ENCODE measurements at places on chromosomes 6 and 20.

- no peak for DNase-seq
Observed at GRCh38 chr6:158206740-158207421, 38.7 kb downstream of the GTF2H5 start.

- DNase-seq = no peak
Observed at GRCh38 chr20:21554376-21554890, 40.6 kb upstream of the NKX2-2 start.

- DNase-seq = no peak
Observed at GRCh38 chr6:64721865-64722264, 985.2 kb downstream of the EYS start.

DNA sequence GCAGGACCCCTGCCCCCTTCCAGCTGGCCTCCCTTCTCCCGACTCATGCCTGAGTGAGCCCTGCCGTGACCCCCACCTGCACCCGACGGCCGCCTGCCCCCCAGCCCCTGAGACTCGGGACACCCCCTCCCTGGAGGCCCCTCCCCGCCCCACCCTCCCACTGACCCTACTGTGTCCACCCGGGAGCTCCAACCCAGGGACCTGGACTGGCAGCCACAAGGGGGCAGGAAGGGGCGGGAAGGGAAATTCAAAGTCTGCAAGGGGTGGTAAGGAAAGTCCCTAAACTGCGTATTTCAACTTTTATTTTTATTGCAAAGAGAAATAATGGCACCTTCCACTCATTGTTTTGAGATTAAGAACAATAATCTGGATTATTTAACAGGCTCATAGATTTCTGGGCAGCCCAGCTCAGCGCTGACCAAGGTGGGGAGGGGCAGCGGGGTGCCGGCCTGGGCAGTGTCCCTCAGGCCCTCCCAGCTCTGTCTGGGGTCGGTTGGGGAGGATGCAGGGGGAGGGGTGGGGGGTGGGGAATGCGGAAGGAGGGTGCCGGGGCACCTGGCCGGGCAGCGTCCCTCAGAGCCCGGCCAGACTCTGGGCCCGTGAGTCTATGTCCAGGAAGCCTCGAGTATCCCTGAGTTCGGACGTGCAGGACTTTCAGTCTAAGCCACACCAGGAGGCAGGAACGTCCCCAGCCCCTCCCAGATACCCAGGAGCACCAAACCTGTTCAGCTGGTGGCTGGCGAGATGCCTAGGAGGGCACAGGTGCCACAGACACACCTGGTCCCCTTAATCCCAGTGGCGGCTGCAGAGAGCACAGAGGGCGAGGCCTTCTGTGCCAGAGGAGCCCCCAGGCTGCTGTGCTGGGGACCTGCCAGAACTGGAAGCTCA, 1.3 kb upstream of the PTK6 start:
- DNase-seq = peak; percentile 46

GRCh38 chr6:133184798-133185372, 56.3 kb upstream of the EYA4 start:
- DNase-seq = no peak

- no peak for DNase-seq
Observed at GRCh38 chr6:81894788-81895271, 142.3 kb upstream of the TENT5A start.

DNA sequence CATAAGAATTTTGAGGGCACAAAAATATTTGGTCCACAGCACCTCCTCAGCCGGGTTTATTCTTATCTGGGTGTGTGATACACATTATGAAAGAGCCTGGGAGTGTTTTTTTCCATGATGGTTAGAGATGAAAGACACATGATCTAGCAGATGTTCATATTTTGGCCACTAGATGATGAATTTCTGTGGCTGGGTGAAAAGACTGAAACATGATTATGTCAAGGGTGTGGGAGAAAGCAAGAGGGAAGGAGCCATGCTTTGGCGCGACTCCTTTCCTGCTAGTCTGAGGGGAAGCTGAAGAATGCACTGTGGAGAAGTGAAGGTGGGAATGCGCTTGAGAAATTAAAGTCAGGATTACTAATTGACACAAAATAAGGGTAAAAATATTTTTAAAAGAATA, 102.3 kb downstream of the SH3BGRL2 start:
- no peak for DNase-seq

DNA sequence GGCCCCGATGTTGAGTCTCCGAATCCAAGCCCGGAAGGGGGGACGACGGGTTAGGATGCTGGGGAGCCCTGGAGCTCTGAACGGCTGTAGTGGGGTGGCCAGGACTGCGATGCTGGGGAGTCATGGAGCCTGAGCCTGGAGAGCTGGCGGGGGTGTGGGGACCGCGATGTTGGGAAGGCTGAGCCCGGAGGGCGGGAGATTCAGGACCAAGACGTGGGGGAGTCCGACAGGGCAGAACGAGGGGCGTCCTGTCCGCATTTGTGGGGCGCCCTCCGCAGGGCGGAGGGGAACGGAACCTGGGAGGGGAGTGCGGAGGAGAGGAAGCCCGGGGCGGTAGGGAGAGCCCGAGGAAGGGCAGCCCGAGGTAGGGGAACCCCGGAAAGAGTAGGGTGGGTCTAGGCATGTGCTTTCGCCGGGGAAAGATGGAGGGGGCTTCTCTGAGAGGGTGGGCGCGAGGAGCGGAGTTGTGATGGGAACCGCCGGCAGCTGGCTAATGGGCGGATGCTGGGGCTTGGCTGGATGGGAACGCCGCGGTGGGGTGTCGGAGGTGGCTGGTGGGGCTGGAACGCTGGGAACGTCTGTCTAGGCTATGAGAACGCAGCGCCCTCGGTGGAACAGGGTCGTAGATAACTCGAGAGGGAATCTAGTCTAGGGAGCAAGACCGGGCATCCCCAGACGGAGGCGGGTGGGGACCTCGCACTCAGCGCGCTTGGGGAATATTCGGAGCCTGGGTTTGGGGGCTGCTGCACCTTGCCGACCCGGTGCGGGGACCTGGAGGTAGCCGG, 684 bp downstream of the PAQR8 start:
- peak; percentile 40 for DNase-seq

- DNase-seq = peak; percentile 84
Observed at GRCh38 chr6:44237021-44237812, 9.7 kb upstream of the HSP90AB1 start.

DNA sequence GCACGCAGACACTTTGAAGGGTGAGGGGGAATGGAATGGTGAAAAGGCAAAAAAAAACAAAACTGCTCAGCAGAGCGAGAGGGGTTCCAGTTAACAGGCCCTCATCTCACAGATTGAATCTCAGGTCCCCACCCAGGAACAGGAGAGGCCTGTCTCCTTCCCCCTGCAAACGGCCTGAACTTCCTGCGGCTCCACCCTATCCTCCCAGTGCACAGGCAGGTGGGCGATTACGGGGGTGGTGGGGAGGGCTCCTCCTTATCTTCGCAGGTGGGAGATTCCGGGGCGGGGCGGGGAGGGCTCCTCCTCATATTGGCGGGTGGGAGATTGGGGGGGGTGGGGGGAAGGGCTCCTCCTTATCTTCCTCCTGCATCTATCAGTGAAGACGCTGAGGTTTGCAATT, 129.0 kb downstream of the SOX4 start:
- no peak for DNase-seq

DNA sequence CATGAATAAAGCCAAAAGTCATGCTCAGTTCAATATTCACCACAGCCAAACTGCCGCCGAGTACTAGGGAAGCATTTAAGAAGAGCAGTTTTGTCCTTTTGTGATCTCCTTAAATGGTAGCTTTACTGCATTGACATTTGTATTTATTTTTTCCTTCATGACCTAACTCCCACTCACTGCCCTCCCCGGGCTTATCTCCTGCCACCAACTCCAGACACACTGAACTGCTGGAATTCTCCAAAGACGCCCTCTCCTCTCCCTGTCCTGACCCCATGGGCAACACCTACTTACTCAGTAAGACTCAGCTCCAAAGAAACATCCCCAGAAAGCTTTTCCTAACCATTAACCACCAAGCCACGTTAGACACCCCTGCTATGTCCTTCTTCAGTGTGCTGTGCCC, 48.5 kb upstream of the CNKSR3 start:
- no peak for DNase-seq

- DNase-seq = no peak
Observed at GRCh38 chr6:104754788-104755409, 104.8 kb downstream of the HACE1 start.

DNA sequence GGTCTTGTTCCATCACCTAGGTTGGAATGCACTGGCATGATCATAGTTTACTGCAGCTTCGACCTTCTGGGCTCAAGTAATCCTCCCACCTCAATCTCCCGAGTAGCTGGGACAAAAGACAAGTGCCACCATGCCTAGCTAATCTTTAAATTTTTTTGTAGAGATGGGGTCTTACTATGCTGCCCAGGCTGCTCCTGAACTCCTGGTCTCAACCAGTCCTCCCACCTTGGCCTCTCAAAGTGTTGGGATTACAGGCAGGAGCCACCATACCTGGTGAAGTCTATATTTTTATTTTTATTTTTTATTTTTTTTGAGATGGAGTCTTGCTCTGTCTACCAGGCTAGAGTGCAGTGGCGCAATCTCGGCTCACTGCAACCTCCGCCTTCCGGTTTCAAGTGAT, 11.4 kb upstream of the PIM1 start:
- no peak for DNase-seq

- no peak for DNase-seq
Observed at GRCh38 chr20:59676851-59677182, 72.5 kb downstream of the PHACTR3 start.

GRCh38 chr20:44420497-44420896, 55.2 kb upstream of the TTPAL start:
- no peak for DNase-seq

DNA sequence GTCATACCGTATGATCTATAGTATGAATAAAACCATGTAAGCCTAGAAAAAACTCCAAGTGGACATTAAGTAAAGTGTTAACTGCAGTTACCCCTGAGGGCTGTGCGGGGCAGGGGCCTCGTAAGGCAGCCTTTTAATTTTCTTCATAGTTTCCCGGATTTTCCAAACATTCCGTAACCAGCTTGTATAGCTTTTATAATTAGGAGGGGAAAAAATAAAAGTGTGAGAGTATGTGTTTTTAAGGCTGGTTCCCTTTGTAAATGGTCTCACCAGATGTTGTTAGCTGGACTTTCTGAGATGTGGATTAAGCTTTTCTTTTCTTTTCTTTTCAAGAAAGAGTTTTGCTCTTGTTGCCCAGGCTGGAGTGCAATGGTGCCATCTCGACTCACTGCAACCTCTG, 7.0 kb downstream of the KIAA1755 start:
- no peak for DNase-seq

DNA sequence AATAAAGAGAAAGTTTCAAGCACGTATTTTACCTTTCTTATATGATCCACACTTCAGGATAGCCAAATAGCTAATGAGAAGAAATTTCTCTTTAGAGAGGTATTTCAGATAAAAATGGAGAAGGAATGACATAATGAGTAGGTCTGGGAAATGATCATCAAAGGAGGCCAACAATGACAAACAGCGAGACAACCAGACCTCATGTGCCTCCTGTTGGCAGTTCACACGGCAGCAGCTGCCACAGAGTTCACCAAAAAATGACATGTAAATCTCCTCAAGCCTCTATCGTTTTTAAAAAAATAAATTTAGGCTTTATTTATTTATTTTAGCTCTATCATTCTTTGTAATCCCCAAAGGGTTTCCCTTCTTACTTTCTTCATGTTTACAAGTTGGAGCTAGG, 47.7 kb downstream of the SLC2A12 start:
- no peak for DNase-seq

GRCh38 chr20:61453219-61453618, 201.2 kb downstream of the CDH4 start:
- no peak for DNase-seq

DNA sequence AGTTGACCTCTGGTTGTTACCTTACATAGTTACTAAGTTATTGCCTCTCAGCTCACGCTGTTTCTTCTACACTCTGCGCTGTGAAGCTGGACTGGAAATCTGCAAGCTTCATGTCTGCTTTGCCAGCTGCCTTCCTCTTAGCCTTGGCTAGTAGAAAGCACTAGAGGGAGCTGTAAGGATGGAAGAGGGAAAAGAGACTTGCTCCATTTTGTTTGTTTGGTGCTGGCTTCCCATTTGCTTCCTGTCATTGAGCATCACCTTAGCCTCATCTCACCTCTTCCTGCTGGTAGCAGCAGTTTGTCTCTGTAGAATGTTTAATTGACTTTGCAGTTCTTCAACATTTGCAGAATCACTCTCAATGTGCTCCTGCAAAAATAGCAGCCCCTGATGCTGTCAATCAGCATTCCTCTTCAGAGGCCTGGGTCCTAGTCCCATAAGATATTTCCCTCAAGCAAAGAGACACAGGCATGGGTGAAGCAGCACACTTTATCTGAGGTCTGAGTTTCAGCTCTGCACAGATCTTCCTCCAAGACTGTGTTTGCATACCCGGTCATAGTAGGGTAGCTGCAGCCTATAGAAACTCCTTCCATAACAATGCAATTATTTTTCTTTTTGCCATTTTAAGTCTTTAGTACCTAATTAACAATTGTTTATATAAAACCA, 302.2 kb upstream of the EPHA7 start:
- DNase-seq = no peak

GRCh38 chr6:166798652-166799051, 157.7 kb downstream of the RNASET2 start:
- no peak for DNase-seq

DNA sequence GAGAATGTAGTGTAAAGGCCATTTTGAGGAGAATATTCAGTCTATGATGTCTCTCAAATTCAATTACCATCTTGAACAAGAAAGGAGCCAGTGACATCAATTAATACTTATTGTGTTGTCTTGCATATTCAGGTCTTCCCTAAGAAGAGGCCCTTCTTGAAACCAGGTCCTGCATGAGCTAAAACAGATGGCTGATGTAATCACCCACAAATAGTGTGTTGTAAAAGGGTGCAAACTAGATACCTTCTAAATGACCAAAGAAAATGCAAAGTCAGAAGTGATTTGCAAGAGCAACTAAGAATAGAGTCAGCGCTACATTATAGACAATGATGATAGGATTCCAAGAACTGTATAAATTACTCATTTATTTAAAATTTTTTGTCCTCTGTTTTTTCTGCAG, 97.0 kb downstream of the BTBD3 start:
- no peak for DNase-seq

DNA sequence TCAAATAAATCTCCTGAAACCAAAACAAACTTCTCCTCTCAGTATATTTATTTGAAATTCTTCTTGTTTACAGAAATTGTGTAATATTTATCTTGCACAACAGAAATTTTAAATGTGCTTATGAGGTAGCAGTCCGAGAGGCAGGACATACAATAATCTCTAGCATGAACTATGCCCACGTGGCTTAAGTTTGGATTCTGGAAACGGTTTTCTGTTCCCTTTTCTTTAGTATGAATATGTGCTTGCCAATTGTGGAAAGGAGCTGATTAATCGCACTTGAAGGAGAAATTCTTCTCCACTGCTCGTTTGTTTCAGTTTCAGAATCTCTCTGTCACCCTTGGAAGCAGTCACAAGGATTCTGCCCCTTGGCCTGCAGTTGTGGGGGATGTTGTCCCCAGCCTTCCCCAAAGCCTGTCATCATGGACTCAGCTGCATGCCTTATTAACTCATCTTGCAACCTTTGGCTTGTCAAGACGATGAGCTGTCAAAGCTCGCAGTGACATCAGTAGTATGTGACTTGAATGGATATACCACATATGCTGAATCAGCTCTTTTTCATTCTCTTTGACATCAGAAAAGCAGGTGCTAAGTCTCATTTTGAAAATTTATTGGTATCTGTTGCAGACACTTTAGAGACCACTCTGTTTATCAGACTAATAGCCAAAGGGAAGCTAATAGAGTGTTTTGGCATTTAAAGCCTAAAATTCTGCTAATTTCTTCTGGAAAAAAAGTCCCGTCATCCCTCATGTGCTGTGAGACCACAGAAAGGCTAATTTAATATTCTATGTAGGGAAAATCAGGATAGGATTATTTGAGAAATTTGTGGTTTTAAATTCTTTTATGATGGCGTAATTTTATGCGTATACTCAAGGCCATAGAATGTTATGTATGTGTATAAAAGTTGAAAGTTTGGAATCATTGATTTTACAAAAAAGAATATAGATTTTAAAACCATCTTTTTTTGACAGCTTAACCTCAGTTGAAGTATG, 186.8 kb downstream of the ARID1B start:
- peak; percentile 33 for DNase-seq
